ENCODE measurements at places on chromosomes 7 and 10. TPM values are rescaled to one million over a fixed set of nuclear protein-coding genes. Genes with fewer than 3 reads are reported as not detected.

GRCh38 chr7:129047761-129048160 lies 7.2 kb downstream of the TNPO3 start:
- H3K27me3 ChIP-seq = no peaks in the 10 kb centered on the region
- H3K36me3 ChIP-seq = peaks cover 3% of the 10 kb centered on the region
- DNase-seq = no peak

The HILPDA gene
- 46.4 TPM for total RNA-seq

- no peak overlapping the region for H3K27ac ChIP-seq
- no peaks in the 10 kb centered on the region for H3K27me3 ChIP-seq
- H3K36me3 ChIP-seq = no peaks in the 10 kb centered on the region
- peaks cover 13% of the 10 kb centered on the region for H3K4me1 ChIP-seq
- DNase-seq = no peak
Observed at GRCh38 chr7:99674995-99675742, 4.6 kb downstream of the CYP3A5 start.

GRCh38 chr7:79403451-79403850 lies 50.0 kb downstream of the MAGI2 start:
- DNase-seq = no peak
- H3K27ac ChIP-seq = no peak overlapping the region
- no peaks in the 10 kb centered on the region for H3K27me3 ChIP-seq
- H3K36me3 ChIP-seq = no peaks in the 10 kb centered on the region
- no peaks in the 10 kb centered on the region for H3K4me1 ChIP-seq

All from vagina (tissue), 2 donors.